ENCODE measurements at places on chromosomes 4 and X.

- DNase-seq = no peak
Observed at GRCh38 chr4:93184053-93184452, 644.5 kb upstream of the ATOH1 start.

DNA sequence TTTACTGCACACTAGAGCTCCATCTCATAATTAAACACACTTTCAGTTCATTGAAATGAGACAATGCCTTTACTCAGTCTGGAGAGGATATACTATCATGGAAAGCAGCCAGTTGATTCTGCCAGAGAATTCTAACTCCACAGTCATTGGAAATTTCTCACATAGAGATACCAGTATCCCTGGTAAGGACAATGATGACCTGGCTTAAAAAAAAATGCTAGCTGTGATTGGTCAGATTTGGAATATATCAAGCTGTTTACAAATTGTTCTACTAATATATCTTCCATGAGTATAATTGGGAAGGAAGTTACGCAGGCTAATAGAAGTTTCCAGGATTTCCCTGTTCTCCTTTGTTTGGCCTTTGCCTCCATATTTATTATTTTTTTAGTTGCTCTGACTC is 34.5 kb upstream of the TLL1 start:
- no peak for DNase-seq

GRCh38 chrX:34578237-34578636 is 78.8 kb downstream of the TMEM47 start:
- no peak for DNase-seq

DNA sequence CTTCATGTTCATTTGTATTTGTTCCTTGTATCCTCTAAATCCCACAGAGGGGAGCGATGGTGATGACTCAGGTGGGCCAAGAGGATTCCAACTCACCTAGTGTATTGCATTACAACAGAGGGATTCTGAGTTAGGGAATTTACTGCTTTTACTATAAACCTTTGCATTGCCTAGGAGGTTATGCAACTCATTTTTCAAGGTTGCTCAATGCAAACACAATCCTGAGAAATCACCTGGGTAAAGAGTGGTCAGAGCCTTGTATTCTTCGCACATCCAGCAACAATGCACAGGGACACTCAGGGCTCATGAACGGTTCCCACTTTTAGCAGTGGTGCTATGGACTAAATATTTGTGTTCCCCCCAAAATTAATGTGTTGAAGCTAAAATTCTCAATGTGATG is 28.6 kb upstream of the LSM6 start:
- DNase-seq = no peak

GRCh38 chr4:147340591-147341120 is 140.2 kb upstream of the EDNRA start:
- DNase-seq = no peak

GRCh38 chr4:102580463-102580842 is 79.3 kb downstream of the NFKB1 start:
- no peak for DNase-seq

DNA sequence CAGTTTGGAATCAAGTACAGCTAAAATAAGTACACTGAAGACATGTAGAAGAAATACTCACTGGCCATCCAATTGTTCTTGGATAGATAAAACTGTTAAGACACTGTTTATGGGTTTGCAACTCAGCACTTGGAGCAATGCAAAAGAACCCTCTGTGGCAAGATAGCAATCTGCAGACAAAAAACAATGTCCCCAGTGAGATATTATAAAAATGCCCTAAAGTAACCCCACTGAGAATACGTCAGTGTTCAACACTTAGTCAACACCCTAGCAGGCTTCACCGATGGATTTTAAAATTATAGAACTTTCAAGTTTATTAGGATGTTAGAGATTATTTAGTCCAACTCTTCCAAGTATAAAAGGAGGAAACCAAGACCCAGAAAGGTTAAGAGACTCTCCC is 47.5 kb upstream of the NDP start:
- DNase-seq = no peak

DNA sequence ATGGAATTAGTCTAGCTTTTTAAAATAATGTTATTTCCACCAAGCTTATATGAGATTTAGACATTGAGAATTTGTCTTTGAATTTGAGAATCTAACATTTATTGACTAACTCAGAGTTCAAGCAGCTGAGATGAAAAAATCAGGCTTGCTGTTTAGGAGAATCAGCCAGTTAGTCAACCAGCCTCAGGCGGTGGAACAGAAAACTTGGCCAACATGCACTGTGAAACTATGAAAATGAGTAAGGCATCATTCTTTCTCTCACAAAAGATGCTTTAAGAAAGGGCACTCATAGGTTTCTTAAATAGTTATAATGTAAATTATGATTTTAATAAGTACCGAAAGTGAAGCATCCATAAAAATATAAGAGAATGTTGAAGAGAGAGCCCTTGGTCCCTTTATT is 84.2 kb downstream of the NFKB1 start:
- no peak for DNase-seq

DNA sequence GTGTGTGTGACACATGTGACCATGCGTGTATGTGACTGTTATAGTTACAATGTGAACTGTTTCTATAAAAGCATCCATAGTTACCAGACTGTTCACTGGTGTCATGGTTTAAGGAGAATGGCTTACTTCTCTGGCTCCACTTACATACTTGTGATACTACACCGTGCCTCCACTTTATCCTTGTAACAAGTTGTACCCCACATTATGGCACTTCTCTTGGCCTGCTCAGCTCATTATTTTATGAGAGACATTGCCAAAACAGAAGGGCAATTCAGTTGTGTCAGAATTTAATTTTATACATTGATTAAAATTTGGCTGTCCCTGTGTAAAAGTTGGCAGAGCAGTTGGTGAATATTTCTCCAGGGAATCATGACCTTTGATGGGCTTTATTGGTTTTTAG is 62.4 kb upstream of the TBC1D14 start:
- DNase-seq = no peak

GRCh38 chrX:19183761-19184477 is 61.7 kb upstream of the ADGRG2 start:
- DNase-seq = no peak

GRCh38 chrX:49249071-49249470 is 13.8 kb downstream of the CCDC22 start:
- DNase-seq = no peak

DNA sequence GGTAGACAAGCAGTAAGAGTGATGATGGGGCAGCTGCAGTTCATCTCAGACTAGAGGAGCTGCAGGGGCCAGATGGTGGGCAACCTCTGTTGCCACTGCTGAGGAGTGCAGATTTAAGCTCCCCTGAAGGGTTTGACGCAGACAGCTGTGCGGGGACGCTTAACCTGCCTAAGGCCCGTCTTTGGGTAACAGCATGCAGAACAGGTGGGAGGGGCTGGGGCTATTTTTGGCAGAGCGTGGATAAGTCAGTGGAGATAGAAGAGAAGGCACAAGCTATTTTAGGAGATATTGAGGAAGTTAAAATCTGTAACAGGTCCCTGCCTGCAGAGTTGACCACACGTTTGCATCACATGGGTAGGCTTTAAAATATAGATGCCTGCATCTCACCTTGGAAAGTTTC is 10.5 kb downstream of the CD99 start:
- DNase-seq = no peak

GRCh38 chr4:183445097-183445428 is 627 bp downstream of the CDKN2AIP start:
- peak; percentile 69 for DNase-seq

DNA sequence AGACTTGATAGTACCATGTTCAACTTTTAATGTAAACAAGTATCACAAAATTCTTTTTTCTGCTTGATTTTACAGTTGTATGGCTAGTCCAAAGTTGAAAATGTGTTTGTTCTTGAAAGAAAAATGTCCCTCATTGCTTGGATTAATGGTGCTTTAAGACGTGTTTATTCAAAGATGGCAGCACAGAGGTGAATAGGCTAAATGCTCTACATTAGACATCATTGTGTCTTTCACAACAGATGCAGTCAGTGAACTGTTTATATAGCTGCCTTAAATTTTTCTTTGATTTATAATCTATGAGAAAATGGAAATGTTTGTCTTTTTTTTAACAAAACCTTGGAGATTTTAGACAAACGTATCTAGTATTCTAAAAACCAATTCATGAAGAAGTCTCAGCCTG is 137.3 kb downstream of the BMPR1B start:
- no peak for DNase-seq

GRCh38 chrX:19832191-19832965 is 55.0 kb downstream of the SH3KBP1 start:
- no peak for DNase-seq

GRCh38 chr4:508675-509638 is 9.9 kb downstream of the PIGG start:
- no peak for DNase-seq

- no peak for DNase-seq
Observed at GRCh38 chr4:174061026-174061425, 222.4 kb downstream of the FBXO8 start.

DNA sequence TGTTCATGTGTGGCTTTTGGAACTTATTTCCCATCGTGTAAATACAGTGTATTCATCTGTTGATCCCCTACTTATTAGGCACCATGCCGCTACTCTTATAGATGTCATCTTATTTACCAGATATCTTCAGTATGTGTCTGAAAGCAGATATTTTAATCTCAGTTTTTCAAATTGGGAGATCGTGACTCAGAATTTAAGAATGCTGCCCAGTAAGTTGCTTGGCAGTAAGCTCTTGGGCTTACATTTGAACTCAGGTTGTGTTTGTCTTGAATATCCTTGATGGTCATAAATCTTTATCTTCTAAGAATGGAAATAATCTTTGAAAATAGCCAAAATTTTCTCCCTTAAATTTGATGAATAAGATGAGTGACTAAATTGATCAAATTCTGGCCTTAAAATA is 45.9 kb upstream of the RPA4 start:
- no peak for DNase-seq

DNA sequence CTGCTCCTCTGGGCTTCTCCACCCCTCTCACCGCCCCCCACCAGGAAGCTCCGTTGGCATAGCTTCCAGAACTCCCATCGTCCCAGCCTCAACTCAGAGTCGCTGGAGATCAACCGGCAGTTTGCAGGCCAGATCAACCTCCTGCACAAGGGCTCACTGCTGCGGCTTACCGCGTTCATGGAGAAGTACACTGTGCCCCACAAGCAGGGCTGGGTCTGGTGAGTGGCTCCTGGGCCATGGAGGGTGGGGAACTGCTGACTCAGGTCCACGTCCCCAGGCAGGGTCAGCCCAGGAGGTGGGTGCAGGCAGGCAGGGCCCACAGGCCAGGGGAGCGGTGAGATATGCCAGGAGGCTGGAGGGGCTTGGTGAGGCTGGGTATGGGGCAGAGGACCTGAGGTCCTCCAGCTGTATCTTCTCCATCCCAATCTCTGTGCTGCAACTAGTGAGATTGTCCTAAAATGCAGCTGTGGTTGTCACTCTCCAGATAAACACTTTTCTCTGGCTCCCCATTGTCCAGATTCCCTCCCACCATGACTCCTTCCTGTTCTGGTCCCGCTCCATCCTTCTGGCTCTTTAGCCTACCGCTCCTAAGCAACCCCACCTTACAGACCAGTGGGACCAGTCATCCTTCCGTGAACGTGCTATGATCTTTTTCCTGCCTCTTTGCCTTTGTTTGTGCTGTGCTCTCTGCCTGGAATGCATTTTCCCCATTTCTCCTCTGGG is 71.9 kb downstream of the STARD8 start:
- DNase-seq = peak; percentile 35

DNA sequence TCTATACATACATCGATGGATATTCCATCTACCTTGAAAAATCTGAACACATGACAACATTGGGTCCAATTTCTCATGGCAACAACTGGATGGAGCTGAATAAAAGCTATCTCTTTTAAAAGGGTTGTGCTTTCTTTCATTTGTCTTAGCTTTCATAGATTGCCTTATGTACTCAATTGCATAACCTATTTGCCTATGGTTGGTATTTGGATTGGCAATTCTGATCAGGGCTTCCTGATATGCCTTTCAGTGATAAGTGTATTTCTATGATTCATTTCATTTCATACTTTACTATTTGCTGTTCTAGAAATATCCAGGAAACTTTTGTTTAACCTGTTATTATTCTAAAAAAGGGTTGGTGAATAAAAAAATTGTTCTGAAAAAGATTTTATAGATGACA is 509.9 kb downstream of the GRXCR1 start:
- no peak for DNase-seq

- DNase-seq = no peak
Observed at GRCh38 chrX:13357925-13358324, 38.1 kb upstream of the ATXN3L start.

DNA sequence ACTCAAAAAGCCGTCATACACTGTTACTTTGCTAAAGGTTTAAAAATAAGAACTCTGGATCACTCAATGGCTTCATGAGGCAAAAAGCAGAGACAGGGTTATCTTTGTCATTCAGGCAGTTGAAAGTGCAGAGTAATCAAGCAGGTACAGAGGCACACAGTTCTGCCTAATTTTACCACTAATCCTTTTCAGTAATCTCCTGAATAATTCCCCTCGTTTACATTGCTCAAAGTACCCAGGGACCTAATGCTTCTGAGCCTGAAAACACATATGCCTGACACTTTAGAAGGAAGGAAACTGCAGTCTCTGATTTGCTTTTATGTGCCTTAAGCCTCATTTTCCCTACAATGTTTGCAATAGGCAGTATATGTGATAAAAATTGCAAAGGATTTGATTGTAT is 71.4 kb upstream of the TRAM1L1 start:
- no peak for DNase-seq

- no peak for DNase-seq
Observed at GRCh38 chr4:157700898-157701694, 471.7 kb downstream of the GASK1B start.

DNA sequence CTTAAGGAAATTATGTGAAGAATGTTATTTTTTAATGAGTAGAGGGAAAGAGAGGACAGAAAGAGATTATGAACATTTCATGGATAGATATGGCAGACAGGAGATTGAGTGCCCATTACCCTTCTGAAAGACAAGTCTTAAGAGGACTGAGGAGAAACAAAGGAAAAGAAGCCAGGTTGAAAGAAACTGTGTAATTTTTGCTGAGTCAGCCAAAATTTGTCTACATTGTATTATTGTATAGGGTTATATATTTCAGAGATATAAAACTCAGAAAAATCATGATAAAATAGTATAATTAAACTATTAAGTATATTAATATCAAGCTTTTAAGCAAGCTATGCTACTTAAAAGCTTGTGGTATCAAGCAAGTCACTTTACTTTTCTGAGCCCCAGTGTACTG is 4.9 kb downstream of the TMPRSS11B start:
- no peak for DNase-seq

Measured in sciatic nerve (tissue), 2 donors.